ENCODE measurements at places on chromosomes 1 and 21. TPM values are rescaled to one million over a fixed set of nuclear protein-coding genes. Genes with fewer than 3 reads are reported as not detected.

Gene AMY1A
- not detected for polyA plus RNA-seq

GRCh38 chr1:31373056-31373896, at the start of gene FABP3:
Gene FABP3, minus strand, starts transcription at chr1:31373076. Its CDS starts 62 bp downstream, at chr1:31373014.
- DNase-seq: no peak

- DNase-seq: peak; percentile 43
Measured at GRCh38 chr1:179939941-179940340, 14.7 kb upstream of the CEP350 start.

Gene WNT9A
- polyA plus RNA-seq: 15.4 TPM

DNA sequence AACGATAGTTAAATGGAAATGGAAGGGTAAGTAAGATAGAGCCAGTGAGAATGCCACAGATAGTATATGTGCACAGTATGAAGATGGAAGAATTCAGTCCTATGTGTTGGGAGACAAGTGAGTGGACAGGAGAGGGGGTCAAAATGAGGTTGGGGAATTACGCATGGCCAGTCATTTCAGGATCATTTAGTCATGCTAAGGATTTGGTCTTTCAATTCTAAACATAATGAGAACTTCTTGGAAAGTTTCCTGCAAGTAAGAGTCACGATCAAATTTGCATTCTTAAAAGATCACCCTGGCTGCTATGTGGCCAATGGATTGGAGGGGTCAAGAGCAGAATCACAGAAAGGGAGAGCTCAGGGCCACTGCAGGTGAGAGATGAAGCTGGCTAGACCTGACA, 64.0 kb upstream of the KCNK2 start:
- DNase-seq: no peak

Gene FCER1A
- polyA plus RNA-seq: not detected

- no peak for DNase-seq
Measured at GRCh38 chr1:186473047-186473446, 12.1 kb upstream of the PDC start.

Gene AZIN2
- polyA plus RNA-seq: 3.4 TPM

Gene RPRD2
- 12.6 TPM for polyA plus RNA-seq

GRCh38 chr1:2523891-2524609, 2.3 kb downstream of the PANK4 start:
- DNase-seq: no peak

Gene MAB21L3
- polyA plus RNA-seq: 0.23 TPM

Gene AGTRAP
- 120 TPM for polyA plus RNA-seq

Gene ADCY10
- polyA plus RNA-seq: 0.02 TPM

GRCh38 chr1:221164951-221165838, 286.0 kb downstream of the HLX start:
- DNase-seq: no peak

- DNase-seq: no peak
Measured at GRCh38 chr1:231882790-231883189, 256.2 kb downstream of the DISC1 start.

GRCh38 chr21:41801321-41802197, 34.7 kb upstream of the RIPK4 start:
- no peak for DNase-seq

GRCh38 chr1:7902478-7903085, 38.1 kb downstream of the TNFRSF9 start:
- peak; percentile 47 for DNase-seq

GRCh38 chr1:159214149-159214760, 9.6 kb downstream of the ACKR1 start:
- DNase-seq: peak; percentile 26

- no peak for DNase-seq
Measured at GRCh38 chr1:155062702-155063411, 683 bp upstream of the EFNA4 start.

GRCh38 chr1:77044133-77044849, 174.9 kb downstream of the PIGK start:
- peak; percentile 70 for DNase-seq

DNA sequence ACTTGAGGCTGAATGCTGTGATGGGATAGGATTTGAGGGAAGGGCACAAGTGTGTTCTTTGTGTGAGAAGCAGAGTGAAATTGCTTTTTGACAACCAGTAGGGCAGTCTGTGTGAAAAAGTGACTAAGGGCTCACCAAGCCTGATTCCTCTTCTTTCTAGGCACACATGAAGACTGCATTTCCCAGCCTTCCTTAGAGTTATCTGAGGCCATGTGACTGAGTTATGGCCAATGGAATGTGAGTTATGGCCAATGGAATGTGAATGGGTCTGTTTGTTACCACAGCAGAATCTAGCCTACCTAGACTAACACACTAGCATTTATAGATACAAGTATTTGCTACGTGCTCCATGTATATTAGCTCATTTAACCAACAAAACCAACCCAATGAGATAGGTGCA, 35.3 kb upstream of the DIRAS3 start:
- DNase-seq: no peak

DNA sequence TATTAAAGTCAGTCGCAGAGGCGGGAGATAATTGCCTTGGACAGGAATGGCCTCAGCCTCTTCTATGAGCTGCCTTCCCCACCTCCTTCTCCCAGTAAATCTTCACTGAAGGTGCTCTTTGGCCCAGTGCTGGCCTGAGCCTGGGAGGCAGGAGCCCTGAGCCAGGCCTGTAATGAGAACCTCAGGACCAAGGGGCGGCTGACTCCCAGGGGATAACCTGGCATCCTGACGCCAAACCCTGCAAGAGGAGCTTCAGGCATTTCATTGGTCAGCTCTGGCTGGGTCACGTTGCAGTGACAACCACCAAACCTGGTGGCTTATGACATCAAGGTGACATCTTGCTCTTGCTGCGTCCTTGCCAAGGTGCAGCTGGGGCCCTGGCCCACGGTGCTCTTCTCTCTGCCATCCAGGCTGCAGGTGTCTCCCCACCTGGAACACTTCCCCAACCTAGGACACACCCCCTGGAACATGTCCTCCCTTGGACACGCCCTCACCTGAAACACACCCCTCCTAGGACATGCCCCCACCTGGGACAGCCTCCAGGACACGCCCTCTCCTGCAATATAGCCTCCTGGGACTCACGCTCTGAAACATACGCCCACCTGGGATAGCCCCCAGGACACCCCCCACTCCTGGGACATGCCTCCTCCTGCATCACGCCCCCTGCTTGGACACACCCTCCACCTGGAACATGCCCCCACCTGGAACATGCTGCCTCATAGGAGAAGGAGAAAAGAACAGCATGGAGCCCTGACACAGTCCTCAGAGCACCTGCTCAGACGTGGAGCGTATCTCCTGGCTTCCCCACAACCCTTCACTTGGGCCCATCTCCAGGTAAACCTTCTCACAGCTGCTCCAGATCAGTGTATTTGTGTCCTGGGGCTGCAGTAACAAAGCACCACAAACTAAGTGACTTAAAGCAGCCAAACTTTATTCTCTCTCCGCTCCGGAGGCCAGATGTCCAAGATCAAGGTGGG, 333.6 kb downstream of the NPHP4 start:
- no peak for DNase-seq

Gene NASP
- polyA plus RNA-seq: 84.7 TPM

GRCh38 chr1:236534151-236534651, 10.4 kb downstream of the LGALS8 start:
- peak; percentile 72 for DNase-seq

- no peak for DNase-seq
Measured at GRCh38 chr1:26820784-26821269, 5.7 kb upstream of the ZDHHC18 start.

GRCh38 chr1:248618878-248619277, 16.0 kb downstream of the OR2T11 start:
- peak; percentile 30 for DNase-seq

DNA sequence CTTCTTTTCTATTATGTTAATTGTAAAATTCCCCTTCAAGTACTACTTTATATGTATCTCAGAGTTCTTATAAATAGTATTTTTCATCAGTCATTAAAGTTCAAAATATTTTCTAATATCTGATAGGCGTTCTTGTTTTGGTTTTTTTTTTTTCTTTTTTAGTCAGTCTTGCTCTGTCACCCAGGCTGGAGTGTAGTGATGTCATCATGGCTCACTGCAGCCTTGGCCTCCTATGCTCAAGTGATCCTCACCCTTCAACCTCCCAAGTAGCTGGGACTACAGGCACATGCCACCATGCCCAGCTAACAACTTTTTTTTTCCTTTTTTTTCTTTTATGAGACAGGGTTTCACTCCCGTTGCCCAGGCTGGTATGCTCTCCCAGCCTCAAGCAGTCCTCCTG, 27.3 kb downstream of the AGMAT start:
- no peak for DNase-seq

- no peak for DNase-seq
Measured at GRCh38 chr1:175132436-175132835, 60.1 kb downstream of the KIAA0040 start.

Gene CFAP107
- polyA plus RNA-seq: not detected

GRCh38 chr1:5473268-5473667, 519.0 kb downstream of the NPHP4 start:
- DNase-seq: no peak

GRCh38 chr21:29368906-29369305, 70.2 kb downstream of the BACH1 start:
- DNase-seq: no peak

Gene RIPK4
- polyA plus RNA-seq: 21.0 TPM

Gene ZBTB21
- 6.7 TPM for polyA plus RNA-seq

Gene TSACC
- polyA plus RNA-seq: 1.1 TPM

Gene SH2D1B
- polyA plus RNA-seq: 0.05 TPM

- no peak for DNase-seq
Measured at GRCh38 chr1:225354906-225355305, 72.9 kb downstream of the LBR start.

DNA sequence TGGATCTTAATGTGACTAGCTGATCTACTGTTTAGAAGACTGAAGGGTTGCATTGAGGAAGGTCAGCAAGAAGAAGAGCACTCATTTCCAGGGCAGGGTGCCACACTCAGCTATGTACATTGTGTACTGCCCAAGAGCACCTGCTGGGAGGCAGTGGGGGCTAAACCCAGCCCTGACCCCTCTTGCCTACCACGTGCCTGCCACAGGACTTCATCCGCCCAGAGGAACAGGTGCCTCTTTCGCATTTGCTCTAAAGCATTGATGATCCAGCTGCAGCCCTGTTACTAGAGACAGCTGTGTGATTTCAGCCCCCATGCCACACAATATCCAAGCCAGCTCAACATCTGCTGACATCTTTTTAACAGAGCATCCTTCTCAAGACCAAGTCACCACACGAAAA, 341.8 kb downstream of the LMX1A start:
- no peak for DNase-seq

- no peak for DNase-seq
Measured at GRCh38 chr1:197773856-197774255, 1.4 kb downstream of the DENND1B start.

Gene EPHA8
- polyA plus RNA-seq: not detected

Gene SPAG17
- not detected for polyA plus RNA-seq

Gene ITLN2
- polyA plus RNA-seq: 0.26 TPM

- DNase-seq: peak; percentile 23
Measured at GRCh38 chr1:155912056-155912536, 947 bp upstream of the RIT1 start.

GRCh38 chr1:8010080-8010664, 15.9 kb downstream of the ERRFI1 start:
- no peak for DNase-seq

DNA sequence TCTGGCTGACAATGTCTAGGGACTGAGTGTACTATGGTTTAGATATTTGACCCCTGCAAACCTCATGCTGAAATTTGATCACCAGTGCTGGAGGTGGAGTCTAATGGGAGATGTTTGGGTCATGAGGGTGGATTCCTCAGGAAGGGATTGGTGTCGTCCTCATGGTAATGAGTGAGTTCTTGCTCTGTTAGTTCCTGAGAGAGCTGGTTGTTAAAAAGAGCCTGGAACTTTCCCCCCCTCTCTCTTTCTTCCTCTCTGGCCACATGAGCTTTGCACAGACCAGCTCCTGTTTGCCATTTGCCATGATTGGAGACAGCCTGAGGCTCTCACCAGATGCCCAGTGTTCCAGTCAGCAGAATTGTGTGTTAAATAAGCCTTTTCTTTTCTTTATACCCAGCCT, 36.6 kb upstream of the CNIH3 start:
- DNase-seq: no peak

GRCh38 chr1:2127187-2128145, 67.1 kb downstream of the FAAP20 start:
- DNase-seq: no peak

DNA sequence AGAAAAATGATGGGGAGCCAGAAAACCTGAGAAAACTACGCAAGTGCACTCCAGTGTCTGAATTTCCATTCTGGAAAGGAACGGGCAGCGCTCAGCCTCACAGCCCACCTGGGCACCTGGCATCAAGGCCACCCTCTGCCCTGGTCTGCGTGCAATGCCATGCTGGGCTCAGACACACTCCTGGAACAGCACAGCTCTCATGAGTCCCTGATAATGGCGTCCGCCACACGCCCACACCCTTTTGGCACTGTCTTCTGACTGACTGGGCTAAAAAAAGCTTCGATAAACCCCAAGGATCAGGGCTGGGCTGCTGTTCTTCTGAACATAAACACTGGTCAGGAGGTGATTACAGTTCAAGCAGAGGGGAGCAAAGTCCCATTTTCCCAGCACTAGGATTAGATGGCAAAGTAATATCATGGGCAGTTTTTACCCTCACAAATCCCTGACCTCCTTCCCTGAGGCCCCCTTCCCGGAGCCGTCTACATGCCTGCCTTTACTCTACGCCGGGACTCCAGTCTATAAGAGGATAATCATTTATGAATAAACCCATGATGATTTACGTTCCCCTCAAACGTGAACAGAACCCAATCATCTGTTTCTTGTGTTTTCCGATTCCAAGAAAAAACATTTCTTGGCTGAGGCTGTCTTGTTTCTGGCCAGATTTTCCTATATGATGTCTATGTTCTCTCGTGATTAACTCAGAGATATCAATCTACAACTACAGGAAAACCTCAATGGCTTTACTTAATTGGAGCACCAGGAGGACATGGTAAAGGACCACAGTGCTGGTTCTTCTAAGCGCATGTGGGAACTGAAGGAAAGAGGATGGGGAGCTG, 22.6 kb downstream of the RCAN1 start:
- DNase-seq: no peak

Measured in mammary epithelial cell (primary cell).